ENCODE measurements at places on chromosomes 11 and 22.

DNA sequence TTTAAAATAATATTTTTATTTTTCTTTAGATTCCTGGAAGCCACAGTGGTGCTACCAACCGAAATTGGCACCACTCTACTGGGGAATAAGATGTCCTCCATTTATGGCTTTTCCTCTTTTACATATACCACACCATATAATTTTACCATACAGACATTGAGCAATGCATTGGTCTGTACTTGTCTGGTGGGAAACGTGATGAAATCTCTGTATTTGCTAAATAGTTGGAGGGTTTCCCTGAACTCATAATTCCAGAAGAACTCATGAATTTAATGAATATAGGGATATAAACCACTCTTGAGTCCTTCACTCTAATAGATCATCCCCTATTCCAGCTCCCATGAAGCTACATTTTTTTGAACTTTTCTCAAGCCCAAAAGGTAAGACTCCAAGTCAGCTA is 28.0 kb upstream of the MMP13 start:
- DNase-seq = no peak

DNA sequence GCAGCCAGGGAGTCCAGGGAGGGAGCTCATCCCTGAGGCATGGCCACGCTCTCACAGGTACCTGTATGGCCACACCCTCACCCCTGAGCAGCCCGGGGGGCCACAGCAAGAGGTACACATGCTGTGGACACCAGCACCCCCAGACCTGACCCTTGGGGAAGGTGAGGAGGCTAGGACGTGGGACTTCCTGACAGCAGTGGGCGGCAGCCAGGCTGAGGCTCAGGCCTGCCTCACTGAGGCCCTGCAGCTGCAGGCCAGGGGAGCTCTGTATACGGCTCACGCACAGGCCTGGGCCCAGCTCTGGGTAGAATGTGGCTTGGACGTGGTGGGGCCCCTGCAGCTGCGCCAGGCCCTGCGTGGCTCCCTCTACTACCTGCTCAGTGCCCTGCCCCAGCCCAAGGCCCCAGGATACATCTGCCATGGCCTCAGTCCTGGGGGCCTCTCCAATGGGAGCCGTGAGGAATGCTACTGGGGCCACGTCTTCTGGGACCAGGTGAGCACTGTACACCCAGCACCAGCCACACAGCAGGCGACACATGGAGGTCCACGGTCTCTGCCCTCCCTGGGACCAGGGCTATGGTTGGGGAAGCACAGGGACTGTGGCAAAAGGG is 1.8 kb downstream of the PGGHG start:
- no peak for DNase-seq

DNA sequence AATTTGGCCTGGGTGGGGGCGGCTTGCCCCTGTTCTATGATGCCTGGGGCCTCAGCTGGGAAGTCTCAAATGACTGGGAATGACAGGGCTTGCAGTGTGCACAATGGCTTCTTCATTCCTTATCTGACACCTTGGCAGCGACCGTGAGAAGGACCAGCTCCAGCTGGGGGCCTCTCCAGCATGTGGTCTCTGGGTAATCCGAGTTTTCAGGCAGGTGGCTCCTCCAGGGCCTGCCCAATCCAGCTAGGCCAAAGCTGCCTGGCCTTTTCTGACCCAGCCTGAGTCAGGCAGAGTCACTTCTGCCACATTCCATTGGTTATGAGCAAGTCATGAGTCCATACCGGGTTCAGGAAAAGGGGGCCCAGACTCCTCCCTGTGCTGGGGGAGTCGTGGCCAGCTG is 646.0 kb downstream of the OPCML start:
- DNase-seq = no peak

GRCh38 chr11:43145653-43146052 is 166.1 kb upstream of the API5 start:
- peak; percentile 24 for DNase-seq

- no peak for DNase-seq
These were observed 1.0 kb downstream of the ADAMTS15 start for GRCh38 chr11:130449310-130449990.

- no peak for DNase-seq
These were observed 549.2 kb downstream of the MIAT start for GRCh38 chr22:27206374-27207133.

DNA sequence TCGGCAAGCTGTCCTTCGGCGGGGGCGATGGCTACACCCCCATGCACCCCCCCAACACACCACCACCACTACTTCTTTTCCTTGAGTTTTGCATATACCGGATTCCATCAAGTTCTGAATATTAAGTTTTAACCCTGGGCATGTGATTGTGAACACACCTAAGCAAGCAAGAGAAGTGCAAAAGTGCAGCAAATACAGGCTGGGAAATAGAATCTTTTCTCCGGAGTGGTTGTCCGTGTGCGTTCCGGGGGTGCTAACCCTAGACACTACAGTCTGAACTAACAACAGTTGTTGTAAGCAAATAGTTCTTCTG is 574 bp downstream of the PRSS23 start:
- DNase-seq = no peak

DNA sequence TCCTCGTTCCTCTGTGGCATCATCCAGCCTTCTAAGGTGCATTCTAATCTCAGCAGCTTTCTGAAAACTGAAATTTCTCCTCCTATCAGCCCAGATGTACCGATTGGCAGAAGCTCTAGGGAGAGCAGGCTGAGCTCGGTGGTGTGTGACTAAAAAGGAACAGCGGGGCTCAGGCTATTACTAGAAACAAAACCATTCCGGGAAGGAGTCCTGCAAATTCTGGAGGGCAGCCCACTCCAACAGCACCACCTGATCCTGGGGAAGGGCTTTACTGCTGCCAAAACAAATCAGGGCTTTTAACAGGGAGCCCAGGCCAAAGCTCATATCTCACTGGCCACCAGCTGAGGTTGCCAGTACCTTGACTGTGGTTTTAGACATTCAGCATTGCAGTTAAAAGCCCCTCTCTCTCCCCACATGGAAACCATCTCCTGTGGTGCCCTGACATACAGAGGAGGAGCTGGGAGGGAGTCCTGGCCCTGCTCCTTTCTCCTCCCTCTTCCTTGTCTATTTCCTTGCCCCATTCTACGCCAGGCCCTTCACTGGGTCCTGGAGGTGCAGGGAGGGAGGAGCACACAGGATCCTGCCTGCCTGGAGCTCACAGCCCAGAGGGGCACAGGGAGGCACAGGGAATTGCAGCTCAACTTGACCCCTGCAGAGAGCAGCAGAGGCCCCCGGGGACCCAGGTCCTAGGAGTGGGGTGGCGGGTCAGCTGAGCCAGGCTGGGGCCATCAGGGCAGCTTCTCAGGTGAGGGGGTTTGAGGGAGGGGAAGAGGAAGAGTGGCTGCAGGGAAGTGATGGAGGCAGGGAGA is 889 bp downstream of the PLAAT4 start:
- DNase-seq = no peak

DNA sequence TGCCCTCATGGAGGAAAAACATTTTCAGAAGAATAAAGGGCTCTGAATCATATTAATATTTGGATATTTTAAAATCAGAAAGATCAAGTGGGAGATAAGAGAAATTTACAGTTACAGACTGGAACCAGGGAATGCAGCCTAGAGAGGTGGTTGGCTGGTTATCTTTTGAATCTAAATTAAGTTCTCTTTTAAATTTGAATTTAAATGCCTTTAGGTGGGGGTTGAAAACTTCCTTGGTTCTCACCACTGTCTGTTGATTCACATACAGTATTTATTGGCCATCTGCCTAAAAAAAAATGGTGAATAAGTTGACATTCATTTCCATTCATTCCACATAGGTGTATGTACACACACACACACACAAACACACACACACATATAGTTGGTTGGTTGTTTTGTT is 35.7 kb upstream of the PTPRJ start:
- no peak for DNase-seq

DNA sequence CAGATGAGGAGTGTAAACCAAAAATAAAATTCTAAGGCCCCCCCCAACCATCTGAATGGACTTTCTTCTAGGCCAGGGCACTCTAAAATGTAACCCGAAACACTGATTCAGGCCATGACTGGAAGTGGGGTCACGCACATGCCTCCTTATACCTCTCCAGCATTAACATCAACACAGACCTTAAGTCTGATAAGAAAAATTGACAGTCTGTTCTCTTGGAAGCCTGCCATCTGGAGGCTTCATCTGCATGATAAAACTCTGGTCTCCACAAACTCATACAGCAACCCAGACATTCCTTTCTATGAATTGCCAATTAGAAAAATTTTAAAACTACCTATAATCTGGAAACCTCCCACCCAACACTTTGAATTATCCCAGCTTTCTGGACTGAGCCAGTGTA is 3.9 kb upstream of the SERGEF start:
- DNase-seq = no peak

DNA sequence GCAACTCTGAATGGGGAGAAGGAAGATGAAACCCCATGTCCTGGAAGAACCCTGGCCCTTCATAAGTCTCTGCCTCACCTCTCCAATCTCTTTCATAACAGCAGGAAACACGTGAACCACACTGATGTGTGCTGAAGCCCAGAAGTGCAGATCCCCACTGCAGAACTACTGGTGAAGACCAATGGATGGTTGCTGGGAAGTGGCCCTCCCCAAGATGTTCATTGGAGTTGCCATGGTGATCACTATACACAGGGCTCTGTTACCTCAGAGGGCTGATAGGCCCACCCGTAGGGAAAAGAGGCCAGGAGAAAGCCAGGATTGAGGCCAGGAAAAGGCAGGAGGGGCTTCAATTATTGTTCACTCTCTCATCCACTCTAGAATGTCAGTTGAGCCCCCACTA is 11.6 kb downstream of the TST start:
- no peak for DNase-seq

DNA sequence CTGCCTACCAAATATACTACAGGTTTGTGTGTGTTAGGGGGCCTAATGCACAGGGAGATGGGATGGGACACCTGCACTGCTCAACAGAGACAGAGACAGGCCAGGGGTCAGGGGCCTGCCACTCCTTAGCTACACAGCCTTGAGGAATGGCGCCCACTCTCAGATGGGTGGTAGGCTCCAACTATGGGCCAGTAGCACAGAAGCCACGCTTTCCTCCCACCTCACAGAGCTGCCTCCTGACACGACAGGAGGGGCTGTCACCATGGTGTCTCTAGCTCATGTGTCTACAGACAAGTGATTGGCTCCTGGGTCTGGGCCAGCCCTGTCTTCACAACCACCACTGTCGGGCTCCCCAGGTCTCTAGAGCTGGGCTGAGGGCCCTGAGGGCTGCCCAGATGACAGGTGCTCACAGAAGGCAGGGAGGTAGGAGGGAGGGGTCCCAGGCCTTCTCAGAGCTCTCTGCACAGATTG is 81.8 kb downstream of the DGCR2 start:
- no peak for DNase-seq

- DNase-seq = no peak
These were observed 154.2 kb downstream of the MIAT start for GRCh38 chr22:26811647-26811992.

DNA sequence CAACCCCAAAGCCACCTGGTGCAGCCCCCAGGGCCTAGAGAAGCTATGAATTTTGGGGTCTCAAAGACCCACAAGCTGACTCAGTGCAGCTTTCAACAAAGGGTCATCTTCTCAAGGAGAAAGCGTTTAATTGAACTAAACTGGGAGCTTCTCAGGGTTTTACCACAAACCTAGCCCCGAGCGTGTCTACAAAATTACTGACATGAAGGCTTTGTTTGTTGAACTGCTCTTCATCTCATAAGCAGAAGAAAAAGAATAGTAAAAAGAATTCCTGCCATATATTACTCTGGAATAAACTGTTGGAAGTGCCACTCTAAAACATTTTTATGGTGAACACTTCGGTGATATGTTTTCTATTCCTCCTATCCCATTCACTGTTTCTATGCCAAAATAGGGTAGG is 50.8 kb upstream of the INCENP start:
- no peak for DNase-seq

GRCh38 chr11:11660363-11660740 is 38.5 kb upstream of the GALNT18 start:
- DNase-seq = no peak

- no peak for DNase-seq
These were observed 16.0 kb downstream of the MAML2 start for GRCh38 chr11:96326959-96327358.

DNA sequence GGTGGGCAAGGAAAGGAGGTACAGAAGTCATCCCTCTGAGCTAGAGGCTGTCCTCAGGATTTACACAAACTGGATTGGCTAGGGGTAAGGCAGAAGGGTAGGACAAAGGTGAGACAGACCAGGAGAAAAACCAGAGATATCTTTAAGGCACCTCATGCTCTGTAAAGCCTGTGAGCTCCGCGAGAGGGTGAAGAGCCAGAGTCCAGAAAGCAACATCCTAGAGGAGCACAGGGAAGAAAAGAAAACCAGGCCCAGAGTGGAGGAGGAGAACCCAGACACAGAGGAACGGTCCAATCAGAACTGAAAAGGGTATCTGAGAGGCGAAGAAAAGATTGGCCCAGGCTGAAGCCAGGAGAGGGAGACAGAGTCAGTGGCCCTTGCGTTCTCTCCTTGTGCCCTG is 5.1 kb downstream of the SLC37A4 start:
- DNase-seq = no peak

DNA sequence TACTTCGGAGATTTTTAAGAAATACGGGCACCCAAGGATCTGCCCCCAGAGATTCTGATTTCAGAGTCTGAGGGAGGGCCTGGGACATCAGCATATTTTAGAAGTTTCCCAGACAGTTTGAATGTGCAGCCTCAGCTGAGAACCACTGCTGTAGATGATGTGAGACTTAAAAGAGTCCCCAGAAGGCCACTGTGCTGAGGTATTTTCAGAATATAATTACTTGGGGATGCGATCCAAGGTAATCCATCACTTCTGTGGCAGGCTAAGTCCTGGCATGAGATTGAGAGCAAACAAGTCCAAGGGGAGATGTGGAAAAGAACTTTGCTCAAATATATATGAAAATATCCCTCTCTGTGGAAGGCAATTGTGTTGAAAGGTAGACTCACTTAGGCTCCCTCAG is 48.3 kb upstream of the AMOTL1 start:
- no peak for DNase-seq

- DNase-seq = no peak
These were observed 228.9 kb downstream of the CTTN start for GRCh38 chr11:70627219-70627618.

DNA sequence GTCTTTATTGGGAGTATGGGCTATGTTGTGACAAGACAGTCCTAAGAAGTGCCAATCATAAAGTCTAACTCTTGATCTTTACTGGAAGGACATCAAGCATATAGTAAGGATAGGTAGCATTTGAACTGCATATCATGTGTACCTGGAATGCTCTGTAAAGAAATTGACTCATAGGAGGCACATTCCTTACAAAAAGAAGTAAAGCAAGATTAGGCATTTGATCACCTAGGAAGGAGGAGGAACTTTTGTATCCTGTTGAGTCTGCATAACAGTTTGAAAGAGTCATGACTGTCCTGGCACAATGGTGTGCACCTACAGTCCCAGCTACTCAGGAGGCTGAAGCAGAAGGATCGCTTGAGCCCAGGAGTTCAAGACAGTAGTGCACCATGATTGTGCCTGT is 42.2 kb upstream of the DNAJB7 start:
- no peak for DNase-seq

All from GM10248 (cell line).